ENCODE measurements at places on chromosomes 7 and 10.

- DNase-seq = no peak
Measured at GRCh38 chr7:152663931-152664330, 12.0 kb downstream of the XRCC2 start.

GRCh38 chr7:27952456-27953285 lies 212.7 kb downstream of the TAX1BP1 start:
- no peak for DNase-seq

DNA sequence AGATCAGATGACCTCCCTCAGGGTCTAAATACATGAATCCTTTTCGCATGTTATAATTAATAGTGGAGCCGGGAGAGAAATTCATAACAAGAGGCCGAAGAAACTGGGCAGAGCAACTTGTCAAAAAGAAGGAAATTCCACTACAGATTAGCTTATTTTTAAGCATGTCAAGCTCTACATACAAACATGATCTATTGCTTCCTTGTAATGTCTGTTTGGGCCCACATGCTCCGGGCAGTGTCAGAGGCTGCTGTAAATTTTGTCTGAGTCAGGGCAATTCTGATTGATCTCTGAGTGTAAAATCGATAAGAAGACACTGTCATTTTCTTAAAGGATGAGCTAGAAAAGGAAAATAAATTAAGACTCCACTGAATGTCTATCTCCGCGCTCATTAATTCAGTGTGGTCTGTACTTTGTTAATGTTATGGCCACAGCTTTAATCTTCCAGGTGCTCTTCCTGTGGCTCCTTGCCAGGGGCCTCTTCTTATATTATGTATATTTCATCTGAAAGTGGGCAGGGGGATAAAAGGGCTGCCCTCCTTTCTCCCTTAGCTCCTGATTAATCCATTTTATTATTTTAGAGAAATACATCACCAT lies 194.1 kb upstream of the SP8 start:
- no peak for DNase-seq

GRCh38 chr10:108608860-108609259 lies 1314.5 kb downstream of the XPNPEP1 start:
- DNase-seq = no peak

DNA sequence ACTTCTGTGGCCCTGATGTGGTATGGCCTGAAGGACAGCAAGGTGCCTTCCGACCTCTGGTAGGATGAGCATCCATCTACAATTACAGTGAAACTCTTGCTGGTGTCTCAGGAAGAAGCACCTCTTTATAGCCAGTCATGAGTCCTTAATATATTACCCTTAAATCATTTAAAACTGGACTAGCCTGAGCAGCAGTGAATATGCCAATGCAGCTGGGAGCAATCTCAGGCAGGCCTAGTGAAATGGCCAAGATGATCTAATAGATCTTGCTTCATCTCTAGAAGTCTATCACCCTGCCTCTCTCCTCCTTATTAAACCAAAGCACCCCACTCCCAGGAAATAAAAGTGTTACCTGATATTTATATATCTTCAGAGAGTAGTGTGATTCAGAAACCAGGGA lies 66.7 kb upstream of the SORCS3 start:
- DNase-seq = no peak

DNA sequence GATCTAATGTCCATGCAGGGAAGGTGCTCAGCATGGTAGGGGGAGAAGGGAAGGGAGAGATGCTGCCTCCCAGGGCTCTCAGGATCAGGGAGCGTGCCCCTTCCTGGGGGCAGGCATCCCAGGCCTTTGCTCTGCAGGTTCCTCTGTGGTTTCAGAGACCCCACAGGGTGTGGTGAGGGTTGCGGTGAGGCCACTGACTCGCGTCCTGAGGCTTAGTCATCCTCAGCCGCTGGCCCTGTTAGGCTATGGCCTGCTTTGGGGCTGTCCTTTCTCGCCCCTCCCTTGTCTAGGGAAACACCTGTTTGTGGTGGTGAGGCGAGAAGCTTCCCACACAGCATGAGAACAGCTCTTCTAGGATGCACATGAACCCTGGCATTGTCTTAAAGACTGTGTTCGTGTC lies 558.3 kb upstream of the FOXK1 start:
- DNase-seq = no peak

- DNase-seq = no peak
Measured at GRCh38 chr7:122055073-122055472, 89.0 kb downstream of the AASS start.

- DNase-seq = no peak
Measured at GRCh38 chr7:90596671-90597562, 796 bp downstream of the CDK14 start.

- DNase-seq = no peak
Measured at GRCh38 chr10:72887043-72887442, 6.5 kb upstream of the OIT3 start.

DNA sequence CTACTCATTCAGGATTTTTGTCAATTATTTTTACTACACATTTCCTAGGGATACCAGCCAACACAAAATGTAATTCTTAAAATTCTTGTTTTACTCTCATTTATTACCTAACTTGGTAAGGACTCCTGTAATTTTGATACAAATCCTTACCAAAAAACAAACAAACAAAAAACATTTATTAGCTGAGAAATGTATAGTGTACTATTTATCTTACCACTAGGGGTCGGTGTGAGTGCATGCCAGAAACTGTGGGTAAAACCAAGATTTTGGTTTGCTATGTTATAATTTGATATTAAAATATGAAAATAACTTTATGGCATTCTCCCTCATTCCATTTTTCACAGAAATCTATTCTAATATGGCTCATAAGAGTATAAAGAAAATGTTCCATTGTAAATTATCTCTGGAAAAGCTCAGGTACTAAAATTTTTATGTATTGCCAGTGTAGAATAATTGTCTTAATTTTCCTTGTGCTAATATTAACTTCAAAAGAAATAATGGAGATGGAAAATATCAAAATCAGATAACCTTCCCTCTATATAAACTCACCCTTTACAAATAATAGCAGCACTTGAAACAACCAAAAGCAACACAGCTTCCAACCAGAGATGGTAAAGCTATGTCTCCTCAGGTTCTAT lies 290.8 kb upstream of the PCDH15 start:
- no peak for DNase-seq

- DNase-seq = no peak
Measured at GRCh38 chr10:107554333-107554732, 389.8 kb upstream of the SORCS1 start.

- no peak for DNase-seq
Measured at GRCh38 chr10:51004776-51005175, 69.5 kb upstream of the PRKG1 start.

- peak; percentile 37 for DNase-seq
Measured at GRCh38 chr10:96229568-96230030, 41.8 kb downstream of the BLNK start.

GRCh38 chr10:78772986-78773530 lies 295.7 kb upstream of the ZMIZ1 start:
- DNase-seq = no peak

DNA sequence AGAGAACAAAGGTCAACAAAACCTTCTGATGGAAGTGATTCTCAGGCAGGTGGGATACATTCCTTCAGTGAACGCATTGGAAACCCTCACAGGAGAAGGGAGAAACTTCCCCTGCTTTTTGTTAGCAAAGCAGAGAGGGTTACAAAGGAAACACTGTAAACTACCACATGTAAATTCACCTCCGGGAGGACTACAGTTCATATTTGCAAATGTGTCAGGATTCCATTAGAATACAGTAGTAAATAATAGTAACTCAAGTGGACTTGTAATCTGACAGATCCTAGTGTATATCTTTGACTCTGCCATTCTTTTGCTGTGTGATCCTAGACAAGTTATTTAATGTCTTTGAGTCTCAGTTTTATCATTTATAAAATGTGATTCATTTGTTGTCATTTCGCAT lies 504.3 kb upstream of the NRP1 start:
- no peak for DNase-seq

DNA sequence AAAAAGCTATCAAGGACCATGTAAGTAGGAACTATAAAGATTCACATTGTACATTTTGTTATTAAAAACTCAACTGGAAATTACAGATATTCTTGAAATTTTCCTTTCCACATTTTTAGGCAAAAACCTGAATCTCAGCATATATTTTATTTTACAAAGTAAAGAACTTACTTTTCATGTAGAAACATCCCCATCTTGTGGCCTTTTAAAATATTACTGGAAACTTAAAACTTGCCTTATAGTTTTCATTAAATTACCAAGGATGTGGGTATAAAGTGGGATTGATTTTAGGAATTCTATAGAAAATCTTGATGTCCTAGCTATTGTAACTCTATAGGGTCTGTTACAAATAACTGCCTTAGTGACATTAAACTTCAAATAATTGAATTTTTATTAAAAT lies 10.6 kb downstream of the DBF4 start:
- DNase-seq = no peak

GRCh38 chr7:114554781-114555537 lies 140.3 kb downstream of the FOXP2 start:
- no peak for DNase-seq

GRCh38 chr7:115363916-115364315 lies 442.0 kb downstream of the MDFIC start:
- DNase-seq = no peak

DNA sequence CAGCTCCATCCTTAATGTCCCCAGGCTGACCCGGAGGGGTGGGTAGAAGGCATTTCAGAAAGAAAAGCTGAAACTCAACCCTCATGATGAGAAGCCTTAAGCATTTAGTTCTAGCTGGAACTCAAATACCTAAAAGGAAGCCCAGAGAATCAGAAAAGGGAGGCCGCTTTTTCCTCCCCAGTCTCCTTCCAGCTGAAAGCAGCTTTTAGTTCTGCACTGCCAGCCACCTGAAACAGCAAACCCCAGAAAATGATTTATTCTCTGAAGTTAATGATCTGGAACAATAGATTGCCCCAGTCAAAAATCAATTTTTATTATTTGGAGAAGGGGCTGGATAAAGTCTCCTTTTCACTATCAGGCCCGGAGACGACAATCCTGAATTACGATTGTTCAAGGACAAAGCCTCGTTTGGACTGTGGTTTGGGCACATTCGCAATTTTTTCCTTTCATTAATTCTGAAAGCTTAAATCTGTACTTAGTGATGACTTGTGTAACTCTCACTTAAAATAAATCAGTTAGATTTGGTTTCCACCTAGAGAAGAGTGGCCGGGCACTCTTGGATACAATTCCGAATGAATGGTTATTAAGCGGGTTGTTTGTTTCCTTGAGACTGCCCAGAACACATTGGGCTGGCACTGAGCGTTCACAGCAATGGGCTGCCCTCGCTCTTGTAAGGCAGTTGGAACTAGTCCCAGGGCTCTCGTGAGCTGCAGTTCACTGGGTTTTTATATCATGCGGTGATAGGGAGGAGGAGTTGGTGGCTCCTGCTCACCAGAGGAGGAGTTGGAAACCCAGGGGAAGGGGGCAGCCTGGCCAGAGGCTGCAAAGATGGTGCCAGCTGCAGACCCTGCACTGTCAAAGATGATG lies 262.2 kb downstream of the CCSER2 start:
- DNase-seq = no peak

- DNase-seq = no peak
Measured at GRCh38 chr7:87704590-87704989, 76.4 kb downstream of the RUNDC3B start.

DNA sequence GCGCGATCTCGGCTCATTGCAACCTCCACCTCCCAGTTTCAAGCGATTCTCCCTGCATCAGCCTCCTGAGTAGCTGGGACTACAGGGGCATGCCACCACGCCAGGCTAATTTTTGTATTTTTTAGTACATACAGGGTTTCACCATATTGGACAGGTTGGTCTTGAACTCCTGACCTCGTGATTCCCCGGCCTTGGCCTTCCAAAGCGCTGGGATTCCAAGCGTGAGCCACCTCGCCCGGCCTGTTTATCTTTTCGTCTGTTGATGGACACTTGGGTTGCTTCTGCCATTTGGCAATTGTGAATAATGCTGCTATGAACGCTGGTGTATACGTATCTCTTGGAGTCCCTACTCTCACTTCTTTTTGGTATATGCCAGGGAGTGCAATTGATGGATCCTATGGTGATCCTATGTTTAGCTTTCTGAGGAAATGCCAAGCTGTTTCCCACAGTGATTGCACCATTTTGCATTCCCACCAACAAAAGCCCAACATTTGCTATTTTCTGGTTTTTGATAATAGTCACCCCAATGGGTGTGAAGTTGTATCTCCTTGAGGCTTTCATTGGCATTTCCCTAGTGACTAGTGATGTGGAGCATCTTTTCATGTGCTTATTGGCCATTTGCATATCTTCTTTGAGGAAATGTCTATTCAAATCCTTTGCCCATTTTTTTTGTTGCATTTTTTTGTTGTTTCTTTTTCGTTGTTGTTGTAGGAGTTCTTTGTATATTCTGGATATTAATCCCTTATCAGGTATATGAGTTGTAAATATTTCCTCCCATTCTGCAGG lies 3.5 kb downstream of the ANTXRL start:
- no peak for DNase-seq

DNA sequence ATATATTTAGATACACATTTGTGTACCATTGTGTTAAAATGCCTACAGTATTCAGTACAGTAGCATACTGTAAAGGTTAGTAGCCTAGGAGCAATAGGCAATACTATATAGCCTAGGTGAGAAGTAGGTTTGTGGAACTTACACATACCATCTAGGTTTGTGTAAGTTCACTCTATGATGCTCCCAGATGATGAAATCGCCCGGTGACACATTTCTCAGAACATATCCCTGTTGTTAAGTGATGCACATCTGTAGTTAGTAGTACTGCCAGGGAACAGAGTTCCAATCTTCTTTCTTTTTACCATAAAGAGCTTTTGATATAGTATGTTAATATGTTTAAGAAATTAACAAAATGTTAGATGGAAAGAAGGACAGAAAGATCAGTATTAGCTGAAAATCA lies 138.2 kb downstream of the SNX13 start:
- no peak for DNase-seq

DNA sequence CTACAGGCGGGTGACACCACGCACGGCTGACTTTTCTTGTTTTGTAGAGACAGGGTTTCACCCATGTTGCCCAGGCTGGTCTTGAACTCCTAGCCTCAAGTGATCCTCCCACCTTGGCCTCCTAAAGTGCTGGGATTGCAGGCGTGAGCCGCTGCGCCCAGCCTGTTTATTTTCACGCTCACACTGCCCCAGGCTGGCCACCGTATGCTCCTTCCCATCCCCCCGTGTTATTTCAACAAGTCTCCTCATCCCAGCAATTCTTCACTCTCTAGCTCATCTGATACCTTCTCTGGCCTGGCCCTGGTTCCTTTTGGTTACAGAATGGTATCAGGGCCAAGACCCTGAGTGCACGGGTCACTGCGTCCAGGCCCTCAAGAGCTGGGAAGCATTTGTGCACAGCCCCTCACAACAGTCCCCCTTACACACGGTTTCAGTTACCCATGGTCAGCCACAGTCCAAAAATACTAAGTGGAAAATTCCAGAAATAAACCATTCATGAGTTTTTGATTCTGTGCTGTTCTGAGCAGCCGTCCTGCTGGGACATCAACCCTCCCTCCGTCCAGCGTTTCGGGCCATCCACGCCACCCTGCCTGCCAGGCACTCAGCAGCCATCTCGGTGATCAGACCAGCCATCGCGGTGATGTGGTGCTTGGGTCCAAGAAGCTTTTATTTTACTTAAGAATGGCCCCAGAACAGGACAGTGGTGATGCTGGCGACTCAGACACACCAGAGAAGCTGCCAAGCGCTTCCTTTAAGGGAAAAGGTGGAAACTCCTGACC lies 8.9 kb downstream of the COX19 start:
- DNase-seq = no peak

Measured in stimulated activated CD8-positive, alpha-beta memory T cell treated with anti-CD3 and anti-CD28 coated beads, Interleukin-7, amount 100 ng/mL, for 1 hour (primary cell).